AML-193 (cell line): ENCODE measurements at places on chromosomes 5 and 9.

- DNase-seq: no peak
These were observed 358.6 kb upstream of the PAPPA start for GRCh38 chr9:115794921-115795475.

DNA sequence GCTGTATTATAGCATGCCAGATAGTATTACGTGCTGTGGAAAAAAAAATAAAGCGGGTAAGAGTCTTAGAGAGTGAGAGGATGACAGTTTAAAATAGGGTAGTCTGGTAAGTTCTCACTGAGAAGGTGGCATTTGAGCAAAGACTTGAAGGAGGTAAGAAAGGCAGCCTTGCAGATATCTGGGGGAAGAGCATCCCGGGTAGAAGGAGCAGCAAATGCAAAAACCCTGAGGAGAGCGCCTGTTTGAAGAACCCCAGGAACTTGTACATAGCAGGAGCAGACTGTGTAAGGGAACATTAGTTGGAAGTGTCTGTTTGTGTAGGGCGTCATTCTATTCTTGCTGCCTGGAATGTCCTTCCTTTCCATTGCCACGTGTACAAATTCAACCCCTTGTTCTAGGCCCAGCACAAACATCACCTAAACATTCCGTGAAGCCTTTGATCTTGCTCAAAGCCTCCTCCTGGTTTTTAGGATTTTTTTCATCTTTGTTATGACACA lies 2.6 kb downstream of the AP3S1 start:
- no peak for DNase-seq

- DNase-seq: no peak
These were observed 13.0 kb upstream of the GFI1B start for GRCh38 chr9:132965478-132965877.

GRCh38 chr9:35051069-35051967 lies 21.1 kb downstream of the VCP start:
- peak; percentile 45 for DNase-seq

DNA sequence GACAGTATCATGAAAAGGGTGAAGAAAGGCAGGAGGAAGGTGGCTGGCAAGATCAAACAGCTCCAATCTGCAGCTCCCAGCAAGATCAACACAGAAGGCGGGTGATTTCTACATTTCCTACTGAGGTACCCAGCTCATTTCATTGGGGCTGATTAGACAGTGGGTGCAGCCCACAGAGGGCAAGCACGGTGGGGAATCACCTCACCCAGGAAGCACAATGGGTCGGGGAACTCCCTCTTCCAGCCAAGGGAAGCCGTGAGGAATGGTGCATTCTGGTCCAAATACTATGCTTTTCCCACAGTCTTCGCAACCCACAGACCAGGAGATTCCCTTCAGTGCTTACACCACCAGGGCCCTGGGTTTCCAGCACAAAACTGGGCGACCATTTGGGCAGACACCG lies 66.8 kb downstream of the CAMSAP1 start:
- DNase-seq: no peak

GRCh38 chr9:133405508-133406438 lies 12.0 kb downstream of the REXO4 start:
- DNase-seq: no peak

DNA sequence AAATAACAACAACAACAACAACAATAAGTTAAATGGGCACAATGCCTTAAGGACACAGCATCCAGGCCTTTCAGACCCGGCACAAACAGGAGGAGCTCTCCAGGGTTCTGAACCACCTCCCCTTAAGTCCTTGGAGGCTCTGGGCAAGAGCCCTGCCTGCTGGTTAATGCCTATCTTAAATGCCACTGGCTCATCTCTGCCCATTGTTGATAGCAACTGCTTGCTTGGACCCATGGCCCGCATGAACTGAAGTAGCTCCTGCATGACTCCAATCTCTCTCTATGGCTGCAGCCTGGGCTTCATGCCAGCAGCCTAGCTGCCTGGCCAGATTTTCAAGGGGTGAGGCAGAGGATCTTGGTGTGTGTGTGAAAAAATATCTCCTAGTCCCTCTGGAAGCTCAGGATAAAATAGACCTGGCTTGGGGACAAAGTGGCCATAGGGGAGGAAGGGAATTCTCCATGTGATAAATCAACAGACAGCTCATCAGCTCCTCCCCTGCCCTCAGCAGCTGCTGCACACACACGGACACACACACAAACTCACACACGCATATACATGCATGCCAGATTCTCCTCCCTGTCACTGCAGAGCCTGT lies 27.4 kb downstream of the FAM219A start:
- DNase-seq: peak; percentile 38

DNA sequence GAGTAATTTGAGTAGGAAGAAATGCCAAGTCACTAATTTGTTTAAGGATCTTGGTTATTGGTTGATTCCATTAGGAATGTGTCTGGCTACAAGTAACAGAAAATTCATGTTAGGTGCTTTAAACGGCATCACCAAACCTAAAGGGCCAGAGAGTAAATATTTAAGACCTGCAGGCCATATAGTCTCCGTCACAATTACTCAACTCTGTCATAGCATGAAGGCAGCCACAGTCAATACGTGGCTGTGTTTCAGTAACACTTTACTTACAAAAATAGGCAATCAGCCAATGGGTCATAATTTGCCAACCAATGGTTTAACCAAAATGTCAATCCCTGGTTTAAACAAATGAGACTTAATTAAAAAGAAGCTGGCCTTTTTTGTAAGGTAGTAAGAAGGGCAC lies 98.5 kb downstream of the ARL15 start:
- no peak for DNase-seq

- no peak for DNase-seq
These were observed 247.4 kb downstream of the PRELID2 start for GRCh38 chr5:145587710-145588109.

DNA sequence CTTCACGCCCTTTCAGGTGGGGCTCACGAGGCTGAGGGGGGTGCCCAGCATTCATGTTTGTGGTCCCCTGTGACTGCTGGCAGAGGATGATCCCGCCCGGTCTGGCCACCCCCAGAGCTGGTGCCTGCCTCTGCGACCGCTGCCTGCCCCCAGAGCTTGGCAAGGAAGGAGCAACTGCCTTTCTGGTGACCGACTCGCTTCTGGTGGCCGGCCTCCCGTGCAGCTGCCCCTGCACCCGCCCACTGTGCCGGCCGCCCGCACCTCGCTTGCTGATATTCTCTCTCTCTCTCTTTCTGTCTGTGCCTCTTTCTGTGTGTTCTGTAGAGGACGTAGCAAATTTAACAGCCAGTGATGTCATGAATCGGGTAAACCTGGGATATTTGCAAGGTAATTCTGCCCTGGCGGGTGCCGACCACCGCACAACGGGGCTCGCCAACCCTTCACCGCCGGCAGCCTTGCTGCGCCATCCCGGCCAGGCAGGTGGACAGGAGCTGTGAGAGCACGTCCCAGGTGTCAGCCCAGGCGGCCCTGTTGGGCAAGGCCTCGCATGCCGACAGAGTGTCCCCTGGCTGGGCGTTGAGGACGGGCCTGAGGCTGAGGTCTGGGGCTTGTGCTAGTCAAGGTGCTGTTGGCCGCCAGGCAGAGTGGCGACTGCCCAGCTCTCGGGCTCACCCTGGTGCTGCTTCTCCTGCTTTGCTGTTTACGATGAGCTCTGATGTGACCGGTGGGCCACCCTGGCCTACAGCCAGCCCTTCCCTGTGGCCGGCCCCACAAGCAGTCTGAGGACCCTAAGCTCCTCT lies 86.0 kb downstream of the KCNT1 start:
- DNase-seq: no peak

- DNase-seq: no peak
These were observed 41.5 kb downstream of the FBXO4 start for GRCh38 chr5:41966401-41967105.

- no peak for DNase-seq
These were observed 9.4 kb downstream of the GBGT1 start for GRCh38 chr9:133154097-133154989.

- DNase-seq: no peak
These were observed 361.6 kb upstream of the RIOK2 start for GRCh38 chr5:97544678-97545077.

- DNase-seq: no peak
These were observed 123.9 kb downstream of the SEC61B start for GRCh38 chr9:99345942-99346341.

DNA sequence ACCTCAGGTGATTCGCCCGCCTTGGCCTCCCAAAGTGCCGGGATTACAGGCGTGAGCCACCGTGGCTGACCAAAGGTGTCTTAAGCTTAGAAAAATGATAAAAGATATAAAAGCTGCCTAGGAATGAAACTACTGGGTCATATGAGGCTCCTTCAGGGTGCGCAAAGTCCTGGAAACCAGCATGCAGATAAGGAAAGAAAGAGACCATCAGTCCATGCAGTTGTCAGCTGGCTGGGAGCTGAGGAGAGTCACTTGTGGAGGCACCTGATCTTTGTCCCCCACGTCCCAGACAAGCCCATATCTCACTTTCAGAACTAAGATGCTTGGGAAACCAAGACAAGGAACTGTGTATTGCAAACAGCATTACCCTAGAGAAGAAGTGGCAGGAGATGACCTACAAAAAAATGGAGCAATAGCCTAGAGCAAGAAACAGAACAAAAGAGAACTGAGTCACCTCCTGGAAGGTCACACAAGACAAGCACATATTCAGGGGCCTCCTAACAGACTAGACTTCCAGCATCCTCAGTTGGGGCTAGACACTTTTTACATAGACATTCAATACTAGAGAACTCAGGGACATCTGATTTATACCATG lies 2.8 kb upstream of the CCDC125 start:
- peak; percentile 62 for DNase-seq

DNA sequence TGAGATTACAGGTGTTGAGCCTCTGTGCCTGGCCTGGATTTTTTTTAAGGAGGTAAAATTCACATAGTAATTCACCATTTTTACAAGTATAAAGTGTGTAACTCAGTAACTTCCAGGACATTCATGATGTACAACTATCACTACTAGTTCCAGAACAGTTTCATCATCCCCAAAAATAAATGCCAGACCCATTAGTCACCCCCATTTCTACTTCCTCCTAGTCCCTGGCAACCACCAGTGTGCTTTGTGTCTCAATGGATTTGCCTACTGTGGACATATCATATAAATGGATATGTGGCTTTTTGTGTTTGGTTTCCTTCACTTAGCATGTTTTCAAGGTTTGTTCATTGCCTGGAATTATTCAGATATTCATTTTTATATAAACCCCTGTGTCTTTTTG lies 72.5 kb upstream of the PANK3 start:
- no peak for DNase-seq

DNA sequence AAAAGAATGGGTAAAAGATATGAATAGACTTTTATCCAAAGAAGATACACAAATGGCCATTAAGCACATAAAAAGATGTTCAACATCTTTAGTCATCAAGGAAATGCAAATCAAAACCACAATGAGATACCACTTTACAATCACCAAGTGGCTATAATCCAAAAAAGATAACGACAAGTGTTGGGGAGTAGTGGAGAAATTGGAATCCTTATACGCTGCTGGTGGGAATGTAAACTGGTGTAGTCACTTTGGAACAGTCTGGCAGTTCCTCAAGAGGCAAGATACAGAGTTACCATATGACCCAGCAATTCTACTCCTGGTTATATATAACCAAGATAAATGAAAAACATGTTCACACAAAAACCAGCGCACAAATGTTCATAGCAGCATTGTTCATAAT lies 234.9 kb downstream of the SPATA31D1 start:
- no peak for DNase-seq

GRCh38 chr5:123132316-123132715 lies 43.3 kb downstream of the PRDM6 start:
- peak; percentile 3 for DNase-seq

DNA sequence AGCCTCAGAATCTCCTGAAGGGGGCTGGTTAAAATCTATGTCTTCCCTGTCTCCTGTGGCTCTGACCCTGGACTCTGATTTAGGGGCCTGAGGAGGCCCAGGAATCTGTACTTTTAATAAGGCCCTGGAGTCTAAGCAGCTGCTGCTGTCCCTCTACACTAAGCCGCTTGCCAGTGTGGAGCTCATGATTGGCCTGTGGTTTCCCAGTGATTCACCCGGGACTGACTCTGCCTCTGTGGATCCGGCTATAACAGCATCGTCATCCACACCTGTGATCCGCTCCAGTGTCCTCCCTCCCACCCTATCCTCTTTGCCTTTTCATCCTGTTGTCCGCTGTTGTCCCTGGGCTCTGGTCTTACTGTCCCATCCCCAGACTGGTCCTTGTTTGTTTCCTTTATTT lies 3.7 kb downstream of the SLC31A2 start:
- DNase-seq: peak; percentile 8

- DNase-seq: no peak
These were observed 5.6 kb downstream of the MAMDC2 start for GRCh38 chr9:70049236-70049635.

DNA sequence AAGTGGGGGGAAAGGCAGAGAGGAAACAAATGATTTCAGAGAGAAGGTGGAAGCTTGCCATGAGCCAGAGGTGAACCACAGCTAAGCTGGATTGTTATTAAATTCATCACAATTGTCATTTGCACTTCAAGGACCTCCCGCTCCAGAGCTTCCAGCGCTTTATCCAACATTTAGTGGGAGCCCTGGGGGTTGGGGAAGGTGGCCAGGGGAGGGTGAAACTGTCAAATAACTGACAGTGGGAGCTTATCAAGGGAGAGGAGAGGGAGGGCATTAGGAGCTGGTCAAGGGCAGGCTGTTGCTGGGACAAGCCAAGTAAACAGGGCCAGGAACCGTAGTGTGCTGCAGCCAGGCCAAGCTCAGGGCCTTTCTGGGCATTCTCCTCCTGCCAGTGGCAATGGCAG lies 71.5 kb downstream of the SIL1 start:
- no peak for DNase-seq

DNA sequence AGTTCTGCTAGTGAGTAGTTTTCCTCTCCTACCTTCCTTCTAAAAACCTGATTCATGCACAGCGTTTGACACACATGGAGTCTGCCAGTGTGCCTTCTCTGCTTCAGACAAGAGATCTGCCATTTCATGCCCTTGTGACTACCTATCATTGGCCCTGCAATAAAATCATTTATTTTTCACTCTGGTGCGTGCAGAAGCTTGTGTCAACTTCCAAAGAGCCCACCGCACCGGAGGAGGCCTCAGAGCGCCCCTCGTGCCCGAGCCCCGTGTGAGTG lies 13.7 kb downstream of the HNRNPH1 start:
- no peak for DNase-seq

GRCh38 chr9:116927726-116928125 lies 240.6 kb downstream of the TRIM32 start:
- DNase-seq: no peak

GRCh38 chr9:101478906-101479305 lies 43.3 kb upstream of the ALDOB start:
- DNase-seq: no peak

DNA sequence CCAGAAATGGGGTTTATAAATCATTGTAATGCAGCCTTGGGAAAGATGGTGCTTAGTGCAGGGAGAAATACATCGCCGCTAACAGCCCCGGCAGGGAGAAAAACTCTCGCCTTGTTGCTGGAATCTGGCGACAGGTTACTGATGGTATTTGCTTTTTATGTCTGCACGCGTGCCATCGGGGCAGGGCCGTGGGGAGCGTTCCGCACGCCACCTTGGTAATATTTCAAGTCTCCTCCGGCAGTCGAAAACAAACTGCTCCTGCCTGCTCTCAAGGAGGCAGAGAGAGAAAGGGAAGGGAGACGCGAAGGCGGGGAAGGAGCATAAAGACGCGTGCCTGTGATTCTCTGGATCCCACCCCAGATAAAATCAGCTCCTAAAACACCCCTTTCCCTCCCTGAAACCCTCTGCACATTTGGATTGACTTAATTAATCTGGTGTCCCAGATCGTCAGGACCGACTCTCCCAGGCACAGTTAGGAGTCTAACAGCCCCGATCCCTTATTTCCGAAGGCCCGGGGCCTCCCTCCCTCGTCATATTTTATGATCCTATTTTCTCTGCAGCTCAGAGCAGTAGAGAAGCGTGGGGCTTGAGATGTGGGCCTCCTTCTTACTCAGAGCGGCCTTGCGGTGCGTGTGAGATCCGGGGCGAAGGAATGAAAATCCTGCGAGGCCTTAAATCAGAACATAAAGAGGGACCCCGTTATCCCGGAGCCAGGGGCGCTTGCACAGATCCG lies 47.7 kb downstream of the CFAP77 start:
- DNase-seq: no peak
